Mucosa of descending colon (tissue), 3 donors: ENCODE measurements at places on chromosomes 6 and 20.

DNA sequence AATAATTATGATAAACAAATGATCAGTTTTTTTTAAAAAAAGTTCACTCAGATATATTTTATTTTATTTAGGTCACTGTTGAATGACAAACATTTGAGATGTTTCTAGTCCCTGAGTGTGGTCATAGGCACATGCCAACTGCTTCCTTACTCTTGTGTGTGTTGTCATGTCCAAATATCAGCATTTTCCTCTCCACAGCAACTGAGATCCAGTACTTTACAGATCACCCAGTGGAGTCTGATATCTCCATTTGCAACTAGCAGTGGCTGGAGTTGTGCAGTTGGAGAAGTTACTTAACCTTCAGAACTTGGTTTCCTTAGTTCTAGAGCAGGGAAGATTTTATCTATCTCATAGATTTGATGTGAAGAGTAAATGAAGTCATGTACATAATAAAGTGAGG is 101.3 kb downstream of the MYB start:
- DNase-seq: no peak

- peak; percentile 50 for DNase-seq
Measured at GRCh38 chr20:63095718-63096654, 89.2 kb upstream of the BHLHE23 start.

- no peak for DNase-seq
Measured at GRCh38 chr20:11143481-11143880, 469.7 kb upstream of the JAG1 start.

- DNase-seq: no peak
Measured at GRCh38 chr6:76681781-76682180, 609.3 kb upstream of the IMPG1 start.

DNA sequence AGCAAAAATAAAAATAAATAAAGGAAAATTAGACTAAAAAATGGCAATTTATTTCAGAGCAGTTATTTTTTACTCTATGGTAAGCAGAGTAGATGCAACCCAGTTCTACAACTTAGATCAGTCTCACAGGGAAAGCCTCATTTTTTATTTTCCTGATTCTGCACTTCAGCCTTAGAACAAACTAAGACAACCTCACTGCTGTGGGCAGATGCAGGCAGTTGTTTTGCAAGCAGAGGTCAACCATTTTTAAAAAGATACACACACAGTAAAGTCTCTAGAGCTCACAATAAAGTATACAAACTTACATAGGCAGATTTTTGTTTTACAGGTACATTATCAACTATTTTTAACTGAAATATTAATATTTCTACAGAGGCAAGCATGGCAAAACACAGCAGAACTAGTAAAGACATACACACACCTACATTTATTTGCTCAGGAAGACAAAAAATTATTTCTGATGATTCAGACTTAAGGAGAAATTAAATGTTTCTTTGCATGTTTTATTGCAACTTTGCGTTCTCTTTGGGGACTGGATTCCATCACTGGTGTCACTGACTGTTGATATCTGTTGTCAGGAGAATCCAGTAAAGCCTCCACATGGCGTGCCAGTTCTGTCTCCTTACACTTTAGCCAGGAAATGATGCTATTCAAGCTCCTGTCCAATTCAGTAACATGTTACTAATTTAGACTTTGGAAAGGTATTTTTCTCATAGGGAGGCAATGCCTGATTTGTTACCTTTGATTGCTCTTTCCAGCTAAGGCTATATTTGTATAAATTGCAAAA is 102.7 kb downstream of the TRDN start:
- no peak for DNase-seq

DNA sequence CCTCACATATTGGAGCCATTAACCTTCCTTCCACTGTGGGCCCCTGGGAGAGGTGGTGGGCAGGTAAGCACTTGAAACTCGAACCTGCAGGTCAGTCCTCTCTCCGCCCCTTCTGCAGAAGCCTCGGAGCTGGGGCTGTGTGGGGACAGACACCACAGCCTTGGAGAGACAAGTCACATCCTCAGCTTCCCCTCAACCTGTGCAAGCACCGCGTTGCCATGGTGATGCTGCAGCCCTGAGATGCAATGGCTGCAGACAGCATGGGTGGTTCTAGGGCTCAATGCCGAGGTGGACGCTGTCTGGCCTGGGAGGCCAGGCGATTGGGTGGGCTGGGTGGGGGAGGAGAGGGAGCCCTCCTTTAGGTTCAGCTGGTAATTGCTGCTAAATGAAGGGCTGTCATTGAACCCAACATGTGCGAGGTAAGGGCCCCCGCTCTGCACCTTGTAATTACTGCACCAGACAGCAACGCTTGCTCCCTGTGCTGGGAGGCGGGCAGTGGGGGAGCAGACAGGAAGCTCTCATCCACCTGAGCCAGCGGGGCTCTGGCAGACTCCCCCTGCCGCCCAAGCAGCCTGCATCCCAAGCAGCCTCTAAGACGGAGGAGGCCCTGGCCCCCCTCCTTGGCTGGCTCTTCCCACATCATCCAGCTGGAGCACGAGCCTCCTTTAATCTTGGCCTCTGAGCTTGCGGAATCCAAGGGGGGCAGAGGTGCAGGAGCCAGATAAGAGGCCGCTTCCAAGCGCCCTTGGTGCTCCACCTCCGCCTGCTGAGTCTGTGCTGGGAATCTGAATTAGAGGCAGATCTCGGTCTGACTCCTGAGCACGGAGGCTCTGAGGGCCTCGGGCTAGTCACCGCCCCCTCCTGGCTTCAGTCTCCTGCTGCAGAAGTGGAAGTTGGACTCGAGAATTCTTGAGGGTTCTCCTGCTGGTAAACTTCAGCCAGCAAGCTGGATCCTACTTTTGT is 39.8 kb upstream of the CDH22 start:
- no peak for DNase-seq

DNA sequence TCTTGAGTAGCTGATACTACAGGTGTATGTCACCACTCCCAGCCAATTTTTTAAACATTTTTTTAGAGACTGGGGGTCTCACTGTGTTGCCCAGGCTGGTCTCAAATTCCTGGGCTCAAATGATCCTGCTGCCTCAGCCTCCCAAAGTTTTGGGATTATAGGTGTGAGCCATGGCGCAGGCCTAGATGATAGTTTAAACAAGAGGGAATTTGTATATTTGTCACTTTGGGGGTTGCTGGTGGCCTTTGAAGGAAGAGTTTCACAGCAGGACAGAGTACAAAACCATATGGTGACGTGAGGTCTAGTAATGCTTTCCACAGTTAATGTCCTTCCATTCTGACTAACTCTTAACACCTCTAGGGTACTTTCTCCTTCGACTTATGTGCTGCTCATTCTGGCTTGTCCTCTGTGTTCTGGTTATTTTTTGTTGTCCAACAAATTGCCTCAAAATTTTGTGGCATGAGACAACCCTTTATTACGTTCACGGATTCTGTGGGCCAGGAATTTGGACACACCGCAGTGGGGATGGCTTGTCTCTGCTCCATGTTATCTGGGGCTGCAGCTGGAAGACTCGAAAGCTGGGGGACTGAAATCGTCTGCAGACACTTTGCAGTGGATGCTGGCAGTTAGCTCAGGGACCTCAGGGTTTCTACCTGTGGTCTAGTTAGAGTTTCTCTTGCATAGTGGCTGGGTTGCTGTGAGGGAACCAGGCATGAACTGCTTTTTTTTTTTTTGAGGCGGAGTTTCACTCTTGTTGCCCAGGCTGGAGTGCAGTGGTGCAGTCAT is 23.0 kb upstream of the IER3 start:
- no peak for DNase-seq

DNA sequence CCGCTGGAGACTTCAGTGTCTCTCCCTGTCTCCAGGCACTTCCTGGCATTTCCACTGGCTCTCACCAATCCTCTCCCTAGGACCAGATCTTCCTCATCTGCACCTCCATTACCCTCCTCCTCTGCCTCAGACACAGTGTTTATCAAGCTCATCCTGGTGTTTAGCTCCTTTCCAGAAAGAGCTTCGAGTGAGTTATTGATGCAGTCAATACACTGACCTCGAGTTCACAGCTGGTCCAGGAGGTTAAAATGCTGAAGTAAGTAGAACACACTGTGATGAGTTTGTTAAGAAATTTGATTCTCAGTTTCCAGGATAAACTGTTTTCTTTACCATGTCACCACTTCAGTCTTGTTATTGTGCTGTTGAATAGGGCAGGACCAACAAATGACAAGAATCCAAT is 42.1 kb upstream of the ARMC2 start:
- DNase-seq: no peak

DNA sequence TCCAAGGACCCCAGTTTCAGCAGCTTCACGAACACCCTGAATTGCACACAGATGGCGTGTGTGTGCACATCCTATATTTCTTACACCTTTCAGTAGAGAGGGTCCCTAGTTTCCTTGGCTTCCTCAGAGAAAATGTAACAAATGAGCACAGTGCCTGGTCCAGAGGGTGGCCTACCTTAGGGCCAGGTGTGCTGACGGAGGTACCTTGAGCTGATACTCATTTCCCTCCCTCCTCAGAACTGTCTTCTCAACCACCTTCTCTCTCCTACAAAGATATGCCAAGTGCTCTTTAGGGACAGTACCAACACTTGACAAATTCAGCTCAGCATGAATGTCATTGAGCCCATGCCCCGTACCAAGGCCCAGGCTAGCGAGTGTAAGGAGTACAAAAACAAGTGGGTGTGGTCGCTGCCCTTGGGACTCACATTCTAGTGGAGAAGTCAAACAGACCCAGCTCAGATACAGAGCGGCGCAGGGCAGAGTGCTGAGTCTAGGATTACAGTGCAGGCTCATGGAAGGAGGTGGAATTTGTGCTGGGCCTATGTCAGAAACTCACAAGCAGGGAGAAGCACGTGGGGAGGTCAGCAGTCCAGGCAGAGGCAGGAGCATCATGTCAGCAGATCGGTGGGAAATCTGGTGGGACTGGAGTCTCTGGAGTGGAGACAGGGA is 9.6 kb upstream of the BPHL start:
- DNase-seq: no peak

DNA sequence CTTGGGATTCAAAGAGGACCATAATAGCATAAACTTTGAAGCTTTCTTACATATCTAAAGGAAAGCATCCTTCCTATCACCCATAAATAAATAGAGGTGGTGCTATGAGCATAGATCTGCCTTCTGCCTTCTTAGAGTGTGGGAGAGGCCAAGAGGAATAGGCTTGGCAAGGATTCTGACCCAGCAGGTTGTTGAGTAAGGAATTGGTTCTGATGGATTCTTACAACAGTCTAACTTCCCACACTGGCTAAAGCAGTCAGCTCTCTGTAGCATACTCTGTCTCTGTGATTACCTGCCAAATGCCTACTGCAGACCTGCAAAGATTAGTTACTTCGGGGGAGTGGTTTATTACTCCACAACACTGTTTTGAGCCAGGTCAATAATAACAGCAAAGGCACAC is 198.0 kb upstream of the RAB32 start:
- no peak for DNase-seq

- no peak for DNase-seq
Measured at GRCh38 chr20:275791-276190, 14.8 kb downstream of the C20orf96 start.

- no peak for DNase-seq
Measured at GRCh38 chr20:34862724-34863123, 9.9 kb downstream of the GGT7 start.

GRCh38 chr6:117501722-117502121 is 19.2 kb downstream of the DCBLD1 start:
- no peak for DNase-seq

GRCh38 chr6:166588691-166589336 is 2.3 kb upstream of the RAMACL start:
- DNase-seq: no peak

- DNase-seq: no peak
Measured at GRCh38 chr6:169157197-169158148, 96.2 kb downstream of the THBS2 start.

DNA sequence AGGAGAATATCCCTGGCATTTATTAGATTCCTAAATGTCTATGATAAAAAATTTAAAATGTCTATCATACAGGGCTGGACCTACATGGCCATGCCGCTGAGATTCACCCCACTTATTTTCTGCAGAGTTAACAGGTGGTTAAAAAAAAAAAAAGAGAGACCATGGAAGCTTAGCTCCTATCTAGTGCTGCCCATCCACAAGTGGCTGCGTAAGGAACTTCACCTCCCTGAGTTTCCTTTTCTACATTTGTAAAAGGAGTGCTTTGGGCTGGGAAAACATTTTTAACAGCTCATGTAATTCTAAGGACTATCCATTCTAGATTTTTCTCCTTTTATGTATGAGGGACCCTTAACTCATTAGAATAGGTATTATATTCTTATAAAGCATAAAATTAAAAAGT is 534.1 kb downstream of the MMUT start:
- no peak for DNase-seq
